ENCODE measurements at places on chromosomes 2 and 18.
A peak's percentile ranks its signal among the peaks of the same experiment; 100 is the strongest.

GRCh38 chr2:59182249-59182648, 941.1 kb upstream of the FANCL start:
- DNase-seq: no peak

DNA sequence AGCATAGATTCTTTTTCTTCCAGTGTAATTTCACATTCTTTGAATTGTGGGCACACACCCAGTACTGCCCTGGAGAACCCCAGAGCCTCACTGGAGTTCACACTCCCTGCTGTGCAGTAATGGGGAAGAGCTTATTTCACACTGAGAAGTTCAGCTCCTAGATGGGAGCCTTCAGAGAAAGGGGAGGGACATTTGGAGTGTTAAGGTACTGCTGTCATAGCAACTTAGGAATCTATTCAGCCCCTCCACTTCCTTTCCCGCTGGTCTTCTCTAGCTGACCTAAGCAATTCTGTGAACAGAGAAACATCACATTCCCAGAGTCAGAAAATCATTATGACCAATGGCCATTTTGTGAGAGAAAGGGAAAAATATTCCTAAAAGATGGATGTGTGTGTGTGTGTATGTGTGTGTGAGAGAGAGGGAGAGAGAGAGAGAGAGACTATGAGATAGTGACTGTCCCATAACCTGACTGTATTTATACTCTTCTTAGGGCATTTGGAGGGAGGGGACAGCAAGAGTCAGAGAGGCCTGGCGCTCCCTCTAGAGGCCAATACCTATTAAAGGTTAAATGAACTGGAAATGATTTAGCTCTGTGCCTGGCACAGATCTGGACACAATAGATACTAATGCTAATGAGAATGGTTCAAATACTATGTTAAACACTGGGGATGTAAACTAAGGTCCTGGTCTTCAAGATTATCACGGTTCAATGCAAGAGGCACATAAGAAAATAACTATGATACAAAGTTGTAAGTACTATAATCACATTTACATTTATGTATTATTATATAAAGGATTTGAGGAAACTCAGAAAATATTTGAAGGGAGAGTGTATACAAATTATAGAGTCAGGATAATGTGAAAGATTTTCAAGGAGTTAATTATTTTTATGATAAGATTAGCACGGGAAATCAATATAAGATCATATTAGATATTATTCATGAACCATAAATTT, 41.5 kb upstream of the RPE start:
- peak; percentile 40 for DNase-seq

- DNase-seq: no peak
These were observed 41.6 kb downstream of the ZBTB14 start for GRCh38 chr18:5253910-5254309.

DNA sequence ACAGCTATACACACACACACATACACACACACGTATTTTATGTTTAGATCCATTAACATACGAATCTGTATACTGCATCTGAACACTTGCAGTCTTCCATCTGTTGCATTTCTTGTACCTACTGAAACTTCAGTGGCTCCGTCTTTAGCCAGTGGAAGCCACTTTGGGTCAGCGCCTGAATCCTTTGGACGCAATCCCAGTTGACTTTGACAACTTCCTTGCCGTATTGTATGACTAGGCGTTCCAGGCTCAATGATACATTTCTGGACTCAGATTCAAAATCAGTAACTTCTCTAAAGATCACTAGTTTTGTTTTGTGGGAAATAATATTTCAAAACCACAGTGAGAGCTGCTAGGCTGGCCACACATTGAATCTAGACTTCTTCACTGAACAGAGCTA, 101.5 kb upstream of the GPC1 start:
- no peak for DNase-seq

- no peak for DNase-seq
These were observed 30.3 kb upstream of the ACYP2 start for GRCh38 chr2:54085069-54085468.

DNA sequence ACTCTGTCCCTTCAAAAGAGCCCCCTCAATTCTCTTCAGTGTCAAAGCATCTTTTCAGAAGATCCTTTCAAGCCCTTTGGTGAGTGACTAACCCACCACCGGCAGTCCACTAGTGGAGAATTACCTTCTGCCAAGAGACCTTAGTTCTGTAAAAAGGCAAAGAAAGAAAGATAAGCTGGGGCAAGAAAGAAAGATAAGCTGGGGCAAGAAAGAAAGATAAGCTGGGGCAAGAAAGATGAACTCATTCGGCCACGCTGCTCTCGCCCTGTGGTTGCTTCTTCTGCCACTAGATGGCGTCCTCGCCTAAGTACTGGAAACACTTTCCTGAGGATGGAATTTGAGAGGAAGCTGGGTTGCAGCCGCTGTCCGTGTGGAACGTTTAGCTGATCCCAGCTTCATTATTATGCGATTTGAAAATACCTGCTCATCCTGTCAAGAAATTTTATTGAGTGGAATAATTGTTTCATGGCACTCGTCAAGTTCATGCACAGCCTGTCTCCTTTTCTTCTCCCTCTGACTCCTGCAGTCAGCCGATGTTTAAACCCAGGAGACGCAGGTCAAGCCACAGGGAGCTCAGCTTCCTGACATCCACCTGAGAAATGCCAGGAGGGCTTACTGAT, 17.3 kb upstream of the ANXA4 start:
- peak; percentile 60 for DNase-seq

DNA sequence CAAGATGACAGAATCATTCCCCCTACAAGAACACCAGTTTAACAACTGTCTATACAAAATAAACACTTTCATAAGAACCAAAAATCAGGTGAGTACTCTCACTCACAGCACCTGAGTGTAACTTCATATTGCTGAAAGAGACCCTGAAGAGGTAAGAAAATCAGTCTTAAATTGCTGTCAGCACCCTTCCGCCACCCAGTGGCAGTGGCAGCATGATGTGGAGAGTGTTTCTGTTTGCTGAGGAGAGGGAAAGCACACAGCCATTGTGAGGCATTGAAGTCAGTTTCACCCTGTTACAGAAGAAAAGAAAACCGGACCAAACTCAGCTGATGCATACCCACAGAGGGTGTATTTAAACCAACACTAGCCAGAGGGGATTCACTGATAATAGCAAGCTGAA, 1240.8 kb upstream of the CRIM1 start:
- DNase-seq: no peak

- no peak for DNase-seq
These were observed 137.7 kb upstream of the HAAO start for GRCh38 chr2:42930025-42930581.

GRCh38 chr2:163436963-163437362, 298.8 kb downstream of the FIGN start:
- DNase-seq: no peak

GRCh38 chr18:57026316-57026715, 120.6 kb upstream of the BOD1L2 start:
- DNase-seq: no peak

- no peak for DNase-seq
These were observed 17.7 kb upstream of the SIX2 start for GRCh38 chr2:45026924-45027450.

Measured in DMS153 (cell line).